ENCODE measurements at places on chromosomes 5 and 9.

GRCh38 chr5:109836280-109836679 lies 146.6 kb downstream of the MAN2A1 start:
- DNase-seq: no peak

DNA sequence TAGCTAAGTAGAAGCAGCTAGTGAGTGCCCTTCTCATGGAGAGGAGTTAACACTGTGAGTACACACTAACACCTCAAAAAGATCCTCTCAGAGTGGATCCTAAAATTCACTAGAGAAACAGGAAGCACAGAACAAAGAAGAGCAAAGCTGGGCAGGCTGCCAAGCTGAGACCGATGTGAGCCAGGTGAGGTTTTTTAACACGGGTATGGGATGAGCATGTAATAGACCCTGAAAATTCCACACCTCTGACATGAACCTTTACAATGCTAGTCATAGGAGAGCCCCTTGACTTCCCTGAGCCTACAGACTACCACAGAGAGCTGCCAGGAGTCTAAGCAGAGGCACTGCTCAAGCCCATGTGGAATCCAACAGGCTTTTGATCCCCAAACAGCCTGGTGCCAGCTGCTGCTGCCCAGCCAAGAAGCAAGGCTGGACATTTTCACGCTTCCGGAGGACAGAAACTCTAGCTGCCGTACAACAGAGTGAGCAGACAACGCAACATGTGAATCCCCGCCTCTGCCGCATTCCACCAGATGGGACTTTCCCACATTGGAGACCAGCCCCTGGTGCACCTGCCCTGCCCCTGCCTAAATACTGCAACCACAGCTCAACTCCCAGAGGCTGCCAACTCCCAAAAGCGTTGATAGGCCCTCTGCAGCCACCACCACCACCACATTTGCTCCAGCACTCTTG lies 280.8 kb downstream of the CDH10 start:
- DNase-seq: no peak

GRCh38 chr5:125575891-125576505 lies 829.6 kb upstream of the ZNF608 start:
- DNase-seq: no peak

DNA sequence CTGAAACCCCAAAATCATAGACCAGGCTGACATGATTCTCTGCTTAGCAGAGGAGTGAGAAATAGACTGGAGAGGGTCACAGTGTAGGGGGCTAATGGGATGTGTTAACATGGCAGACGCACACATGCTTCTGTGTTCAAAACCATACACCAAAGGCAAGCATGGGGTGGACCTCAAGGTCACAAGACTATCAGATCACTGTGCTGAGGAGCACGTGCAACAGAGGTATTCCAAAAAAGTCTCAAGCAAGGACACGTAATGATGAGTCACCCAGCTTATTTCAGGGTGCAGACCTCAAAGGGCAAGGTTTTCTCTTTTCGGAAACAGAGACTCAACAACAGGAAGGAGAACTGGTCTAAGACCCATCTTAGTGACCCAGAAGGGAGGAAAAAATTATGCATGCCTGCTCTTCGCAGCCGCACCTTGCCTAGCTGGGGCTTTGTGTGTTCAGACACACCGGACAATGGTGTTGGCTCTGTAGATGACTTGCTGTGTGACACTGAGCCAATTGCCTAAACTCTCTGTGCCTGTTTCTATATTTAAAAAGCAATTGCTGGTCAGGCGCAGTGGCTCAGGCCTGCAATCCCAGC lies 20.3 kb downstream of the WHRN start:
- no peak for DNase-seq

- DNase-seq: no peak
These were observed 376 bp downstream of the ANKRD18B start for GRCh38 chr9:33524306-33524947.

DNA sequence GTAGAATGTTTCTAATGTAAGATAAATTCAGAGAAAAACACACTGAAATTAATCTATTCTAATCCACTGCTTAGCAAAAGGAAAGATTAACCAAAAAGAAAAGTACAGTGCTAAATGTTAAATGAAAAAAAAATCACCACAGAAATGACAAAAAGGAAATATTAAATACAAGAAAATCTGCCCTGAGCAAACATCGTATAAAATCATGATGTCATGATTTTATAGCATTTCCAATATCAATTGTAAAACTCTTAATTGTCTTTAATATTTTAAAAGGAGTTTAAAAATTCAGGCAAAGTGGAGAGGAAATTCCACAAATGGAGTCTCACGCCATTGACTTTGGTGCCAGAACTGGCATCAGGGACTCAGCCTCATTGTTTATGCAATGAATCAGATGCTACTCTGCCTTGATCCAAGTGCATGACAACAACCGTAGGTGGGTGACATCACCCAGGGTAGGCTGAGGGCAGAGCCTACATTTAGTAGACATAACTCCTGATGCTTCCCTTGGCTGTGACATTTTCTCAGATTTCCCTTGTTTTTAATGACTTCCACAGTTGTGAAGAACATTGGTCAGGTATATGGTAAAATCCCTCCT lies 696.8 kb downstream of the SEMA5A start:
- no peak for DNase-seq

DNA sequence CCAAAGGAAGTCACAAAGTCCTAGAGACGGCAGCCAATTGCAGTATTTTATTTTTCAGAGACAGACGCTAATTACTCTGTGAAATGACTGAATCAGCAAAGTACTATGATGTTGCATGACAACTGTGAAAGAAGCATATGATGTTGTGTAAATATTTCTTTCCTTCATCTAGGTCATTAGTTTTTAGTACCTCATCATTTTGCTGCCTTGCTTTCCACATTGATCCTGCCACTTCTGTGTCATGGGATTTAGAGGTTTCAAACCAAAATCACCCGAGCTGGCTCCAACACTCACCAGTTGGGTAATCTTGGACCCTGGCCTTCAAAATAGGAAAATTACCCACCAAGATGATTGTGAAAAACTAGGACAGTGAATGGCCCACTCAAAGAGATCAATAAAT lies 585.2 kb downstream of the ACTL7B start:
- no peak for DNase-seq

- DNase-seq: no peak
These were observed 84.6 kb upstream of the PPP1R26 start for GRCh38 chr9:135394699-135395645.

DNA sequence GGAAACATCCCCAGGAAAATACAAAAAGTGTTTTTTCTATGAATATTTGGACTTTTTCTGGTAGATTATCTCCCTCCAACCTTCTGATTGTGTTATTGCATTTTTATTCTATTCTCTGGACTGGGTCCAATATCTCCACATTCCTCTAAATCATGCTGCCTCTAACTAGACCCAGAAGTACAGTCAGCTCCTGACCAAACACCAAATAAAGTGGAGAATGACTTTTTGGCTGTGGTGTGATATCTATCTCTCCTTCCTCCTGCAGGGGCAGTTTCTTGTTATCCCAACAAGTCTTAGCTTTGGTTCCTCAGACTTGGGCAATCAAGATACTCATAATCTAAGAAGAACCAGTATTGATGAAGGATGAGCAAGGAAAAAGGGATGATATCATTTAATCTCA lies 3.2 kb upstream of the RAI14 start:
- DNase-seq: no peak

DNA sequence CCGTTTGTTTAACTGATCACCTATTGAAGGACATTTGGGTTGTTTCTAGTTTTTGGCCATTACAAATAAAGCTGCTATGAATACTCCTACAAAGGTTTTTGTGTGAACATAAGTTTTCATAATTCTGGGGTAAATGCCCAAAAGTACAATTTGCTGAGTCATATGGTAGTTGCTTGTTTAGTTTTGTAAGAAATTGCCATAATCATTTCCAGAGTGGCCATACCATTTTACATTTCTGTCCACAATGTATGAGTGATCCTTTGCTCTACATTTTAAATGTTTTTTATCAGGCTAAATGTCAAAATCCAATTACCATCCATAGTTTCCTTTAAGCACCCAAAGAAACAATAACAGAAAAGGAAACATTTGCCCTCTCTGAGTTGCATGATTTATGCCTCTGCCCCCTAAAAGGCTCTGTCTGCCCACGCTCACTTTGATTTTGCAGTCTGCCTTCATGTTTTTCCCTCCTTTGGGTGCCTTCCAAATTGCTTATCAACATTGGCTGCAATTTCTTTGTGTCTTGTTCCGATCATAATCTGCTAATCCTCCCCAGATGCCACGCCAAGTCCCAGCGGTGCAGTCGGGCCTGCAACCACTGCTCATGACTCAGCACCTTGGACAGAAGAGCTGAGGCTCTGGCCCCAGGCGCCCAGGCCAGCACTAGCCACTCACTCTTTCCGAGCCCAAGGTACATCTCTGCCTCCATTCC lies 339.2 kb downstream of the PIK3R1 start:
- DNase-seq: no peak

DNA sequence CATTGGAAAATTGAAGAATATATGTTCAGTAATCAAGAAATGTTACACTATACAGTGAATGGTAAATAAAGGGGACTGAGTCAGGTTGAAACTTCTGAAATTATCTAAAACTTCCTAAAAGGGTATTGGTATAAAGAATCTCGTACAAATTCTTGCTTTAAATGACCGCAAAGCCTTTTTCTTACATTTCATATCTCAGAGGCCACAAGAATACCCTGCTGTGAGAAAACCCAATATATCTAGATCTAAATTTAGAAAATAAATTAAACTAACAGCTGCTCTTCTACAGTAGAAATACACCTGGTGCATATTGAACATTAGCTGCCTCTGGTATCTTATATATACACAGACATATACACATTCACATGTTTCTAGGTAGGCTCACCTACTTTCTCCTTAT lies 221.7 kb downstream of the PCSK5 start:
- no peak for DNase-seq

DNA sequence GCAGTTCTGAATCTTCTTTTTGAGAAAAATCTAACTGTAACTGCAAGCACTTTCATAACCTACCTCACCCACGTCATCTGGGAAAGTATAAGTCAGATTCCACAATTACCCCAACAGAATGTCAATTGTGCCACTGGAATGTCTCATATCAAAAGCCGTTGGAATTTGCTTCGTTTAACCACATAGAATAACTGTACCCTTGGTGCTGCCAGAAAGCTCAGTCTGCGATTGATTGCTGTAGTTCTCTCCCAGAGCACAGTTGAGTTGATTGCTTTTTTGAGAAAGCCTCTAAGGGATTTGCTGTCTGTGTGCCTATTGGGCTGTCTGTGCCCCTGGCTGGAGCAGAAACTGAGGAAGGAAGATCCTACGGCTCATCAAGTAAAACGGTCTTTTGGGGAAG lies 583.6 kb downstream of the TMEM38B start:
- DNase-seq: no peak

GRCh38 chr5:179224741-179225140 lies 120.5 kb downstream of the ADAMTS2 start:
- DNase-seq: no peak

- no peak for DNase-seq
These were observed 215.6 kb downstream of the SYK start for GRCh38 chr9:91017245-91017644.

DNA sequence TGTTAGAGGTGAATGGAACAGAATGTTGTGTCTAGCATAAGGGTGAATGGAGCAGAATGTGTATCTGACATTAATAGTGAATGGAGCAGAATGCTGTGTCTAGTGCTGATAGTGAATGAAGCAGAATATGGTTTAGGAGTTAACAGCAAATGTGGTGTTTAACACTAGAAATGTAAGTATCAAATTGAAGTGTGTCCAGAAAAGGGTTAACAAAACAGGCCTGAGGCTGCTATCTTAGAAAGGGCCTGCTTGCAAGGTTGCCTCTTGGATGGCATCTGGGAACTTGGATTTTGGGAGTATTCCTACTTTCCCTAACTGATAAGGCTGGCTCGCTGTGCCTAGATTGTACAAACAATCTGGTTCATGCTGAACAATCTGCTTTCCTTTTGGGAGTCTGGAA lies 76.1 kb downstream of the G3BP1 start:
- no peak for DNase-seq

- DNase-seq: no peak
These were observed 107.6 kb upstream of the CPEB4 start for GRCh38 chr5:173780235-173781234.

GRCh38 chr5:145548097-145548496 lies 287.0 kb downstream of the PRELID2 start:
- DNase-seq: no peak

- no peak for DNase-seq
These were observed 366.5 kb downstream of the TAF11L14 start for GRCh38 chr5:18000744-18001143.

DNA sequence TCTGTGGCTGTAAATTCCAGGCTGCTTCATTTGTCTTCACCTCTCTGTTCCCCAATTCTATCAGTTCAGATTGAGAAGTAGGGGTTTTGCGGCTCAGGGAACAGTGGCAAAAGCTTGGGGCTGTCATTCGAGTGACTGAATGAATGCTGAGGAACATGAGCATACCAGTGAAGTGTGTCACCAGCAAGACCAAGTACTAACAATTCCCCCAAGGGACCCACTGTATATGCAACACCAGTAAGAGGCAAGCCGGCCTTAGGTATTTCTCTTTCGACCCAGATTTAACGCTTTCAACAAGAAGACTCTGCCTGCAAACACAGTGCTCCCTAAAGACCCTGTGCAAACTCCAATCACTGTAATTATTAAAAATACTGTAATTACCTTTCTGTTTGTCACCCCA lies 25.8 kb downstream of the KLHL3 start:
- DNase-seq: no peak

- DNase-seq: no peak
These were observed 146.6 kb downstream of the RAPGEF6 start for GRCh38 chr5:131488463-131488862.
